CD8-positive, alpha-beta memory T cell (primary cell): ENCODE measurements at places on chromosomes 1 and 21. TPM values are rescaled to one million over a fixed set of nuclear protein-coding genes. Genes with fewer than 3 reads are reported as not detected.
A peak's percentile ranks its signal among the peaks of the same experiment; 100 is the strongest.

Gene FCRL3
- 10.5 TPM for total RNA-seq

- H3K27me3 ChIP-seq = no peaks in the 10 kb centered on the region
- H3K4me1 ChIP-seq = peaks cover 11% of the 10 kb centered on the region
- no peaks in the 10 kb centered on the region for H3K36me3 ChIP-seq
- H3K4me3 ChIP-seq = no peak overlapping the region
These were observed 6.3 kb downstream of the MORN1 start for GRCh38 chr1:2384941-2385481.

- no peaks in the 10 kb centered on the region for H3K36me3 ChIP-seq
- H3K27ac ChIP-seq = no peak overlapping the region
- DNase-seq = no peak
- H3K4me1 ChIP-seq = no peaks in the 10 kb centered on the region
These were observed 23.4 kb upstream of the TARDBP start for GRCh38 chr1:10989095-10989494.

Gene LRRC3
- 0.90 TPM for total RNA-seq

Gene C4BPA
- not detected for total RNA-seq

GRCh38 chr1:5223206-5223605 is 568.8 kb downstream of the AJAP1 start:
- H3K36me3 ChIP-seq = no peaks in the 10 kb centered on the region
- H3K4me1 ChIP-seq = no peaks in the 10 kb centered on the region
- no peak for DNase-seq
- H3K27me3 ChIP-seq = no peaks in the 10 kb centered on the region

Gene PGLYRP3
- not detected for total RNA-seq

Gene TMEM51
- 0.11 TPM for total RNA-seq

Gene SFPQ
- 349 TPM for total RNA-seq

Gene TFF3
- total RNA-seq = not detected

DNA sequence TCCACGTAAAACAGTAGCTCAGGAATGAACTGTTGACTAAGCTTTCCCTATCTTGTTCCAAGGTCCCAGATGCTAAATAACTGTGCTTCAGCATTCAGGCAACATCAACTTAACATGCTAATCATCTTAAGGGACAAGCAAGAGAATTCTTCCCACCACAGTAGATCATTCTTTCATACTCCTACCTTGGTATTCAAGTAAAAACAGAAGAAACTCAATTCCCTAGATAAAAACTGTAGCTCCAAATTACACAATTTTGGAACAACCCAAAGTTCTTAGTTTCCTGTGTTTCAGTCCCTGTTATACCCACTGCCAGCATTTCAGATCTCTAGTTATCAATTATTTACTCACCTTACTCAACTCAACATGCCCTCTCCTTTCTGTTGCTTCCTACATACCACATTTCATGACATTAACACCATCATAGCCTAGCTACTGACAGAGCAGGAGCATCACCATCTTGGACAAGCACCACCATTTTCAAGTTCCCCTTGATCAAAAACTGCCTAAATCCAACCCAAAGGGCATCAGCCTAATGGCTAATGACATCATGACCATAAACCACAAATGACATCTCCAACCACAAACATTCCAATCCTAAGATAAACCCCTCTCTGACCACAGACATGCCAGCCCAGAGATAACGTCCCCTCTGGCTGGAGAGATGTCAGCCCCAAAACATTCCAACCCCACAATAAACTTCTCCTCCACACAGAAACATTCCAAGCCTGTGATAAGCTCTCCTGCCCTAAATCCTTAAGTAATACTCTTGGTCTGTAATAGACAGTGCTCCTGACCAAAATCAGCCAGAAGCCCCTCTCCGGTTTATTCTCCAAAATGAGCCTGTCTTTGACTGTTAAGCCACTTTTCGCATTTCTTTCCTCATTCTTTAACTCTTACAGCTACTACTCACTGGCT is 191.2 kb downstream of the RERE start:
- DNase-seq = no peak
- peaks cover 6% of the 10 kb centered on the region for H3K4me1 ChIP-seq
- H3K4me3 ChIP-seq = no peak overlapping the region
- H3K27me3 ChIP-seq = no peaks in the 10 kb centered on the region
- H3K36me3 ChIP-seq = no peaks in the 10 kb centered on the region

- H3K4me3 ChIP-seq = peak overlapping the region; percentile 5
- no peak for DNase-seq
- H3K27me3 ChIP-seq = no peaks in the 10 kb centered on the region
- H3K4me1 ChIP-seq = peaks cover 35% of the 10 kb centered on the region
These were observed 139.8 kb downstream of the AK5 start for GRCh38 chr1:77421504-77422233.

DNA sequence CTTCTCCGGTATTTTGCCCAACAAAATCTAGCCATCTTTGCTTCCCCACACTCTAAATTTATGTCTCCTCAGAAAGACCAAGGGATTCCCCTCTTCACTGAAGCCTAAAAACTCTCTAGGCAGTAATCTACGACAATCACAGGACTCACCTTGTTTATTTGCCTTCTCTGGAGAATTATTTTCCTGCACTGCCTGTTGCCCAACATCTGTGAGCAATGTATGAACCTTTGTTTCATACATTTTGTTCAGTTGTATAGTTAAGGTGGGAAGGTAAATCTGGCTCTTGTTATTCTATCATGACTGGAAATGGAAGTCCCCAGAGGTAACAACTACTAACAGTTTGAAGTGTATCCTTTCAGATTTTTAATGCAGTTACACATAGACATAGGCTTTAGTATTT is 2.2 kb downstream of the COPA start:
- H3K4me3 ChIP-seq = no peak overlapping the region
- no peak for DNase-seq
- peaks cover 17% of the 10 kb centered on the region for H3K36me3 ChIP-seq
- peaks cover 22% of the 10 kb centered on the region for H3K4me1 ChIP-seq
- no peak overlapping the region for H3K27ac ChIP-seq
